Bronchial smooth muscle cell (primary cell): ENCODE measurements at places on chromosomes 12 and 14. TPM values are rescaled to one million over a fixed set of nuclear protein-coding genes. Genes with fewer than 3 reads are reported as not detected.

The LRRC9 gene
- not detected in 2 replicates for total RNA-seq

The CELA1 gene
- not detected in 2 replicates for total RNA-seq

The PARPBP gene
- total RNA-seq, result 2.9 and 4.3 TPM in 2 replicates

The MYF5 gene
- total RNA-seq, result not detected in 2 replicates

The RPL10L gene
- total RNA-seq, result not detected in 2 replicates

The AQP2 gene
- total RNA-seq, result not detected in 2 replicates

The TAS2R31 gene
- total RNA-seq, result 1.6 and 3.0 TPM in 2 replicates

The PYGL gene
- 37.8 and 66.0 TPM in 2 replicates for total RNA-seq

The SPX gene
- 0.63 TPM in 1 of 2 replicates, not detected in the other for total RNA-seq

The P2RX2 gene
- 0.16 and 0.26 TPM in 2 replicates for total RNA-seq

The EML5 gene
- total RNA-seq, result 0.09 and 0.32 TPM in 2 replicates

The CBLN3 gene
- total RNA-seq, result 3.5 and 4.8 TPM in 2 replicates

The PRB2 gene
- not detected in 2 replicates for total RNA-seq

The RPGRIP1 gene
- 0.16 TPM in 1 of 2 replicates, not detected in the other for total RNA-seq

The ERO1A gene
- total RNA-seq, result 22.5 and 36.3 TPM in 2 replicates

The OR4K13 gene
- under 0.01 TPM in 1 of 2 replicates, not detected in the other for total RNA-seq

The SLCO1B3 gene
- total RNA-seq, result not detected in 2 replicates

The OLR1 gene
- total RNA-seq, result 0.16 TPM in 1 of 2 replicates, not detected in the other

The POTEM gene
- not detected in 2 replicates for total RNA-seq

The RNASE3 gene
- 0.16 TPM in 1 of 2 replicates, not detected in the other for total RNA-seq

The HOXC6 gene
- 0.16 and 0.43 TPM in 2 replicates for total RNA-seq

The CPNE6 gene
- total RNA-seq, result not detected in 2 replicates
